ENCODE measurements at places on chromosomes 7 and 10.

GRCh38 chr10:75512203-75512933, 80.9 kb downstream of the LRMDA start:
- no peak for DNase-seq

DNA sequence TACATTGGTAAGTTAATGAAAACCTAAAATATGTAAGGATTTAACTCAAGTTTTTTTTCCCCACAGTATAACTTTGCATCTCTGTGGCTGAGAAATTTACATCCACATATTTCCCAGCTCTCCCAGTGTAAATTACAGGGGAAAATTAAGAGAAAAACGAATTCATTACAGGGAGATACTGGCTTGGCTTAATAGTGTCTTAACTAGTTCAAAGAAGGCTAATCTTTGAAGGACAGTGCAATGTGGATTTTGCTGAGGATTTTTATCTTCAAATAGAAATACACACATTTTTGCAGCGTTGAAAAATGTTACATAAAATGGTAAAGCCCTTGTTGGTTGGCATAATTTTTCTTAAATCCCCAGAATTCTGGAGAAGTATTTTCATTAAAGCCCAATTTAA, 1.5 kb downstream of the CBX3 start:
- no peak for DNase-seq

DNA sequence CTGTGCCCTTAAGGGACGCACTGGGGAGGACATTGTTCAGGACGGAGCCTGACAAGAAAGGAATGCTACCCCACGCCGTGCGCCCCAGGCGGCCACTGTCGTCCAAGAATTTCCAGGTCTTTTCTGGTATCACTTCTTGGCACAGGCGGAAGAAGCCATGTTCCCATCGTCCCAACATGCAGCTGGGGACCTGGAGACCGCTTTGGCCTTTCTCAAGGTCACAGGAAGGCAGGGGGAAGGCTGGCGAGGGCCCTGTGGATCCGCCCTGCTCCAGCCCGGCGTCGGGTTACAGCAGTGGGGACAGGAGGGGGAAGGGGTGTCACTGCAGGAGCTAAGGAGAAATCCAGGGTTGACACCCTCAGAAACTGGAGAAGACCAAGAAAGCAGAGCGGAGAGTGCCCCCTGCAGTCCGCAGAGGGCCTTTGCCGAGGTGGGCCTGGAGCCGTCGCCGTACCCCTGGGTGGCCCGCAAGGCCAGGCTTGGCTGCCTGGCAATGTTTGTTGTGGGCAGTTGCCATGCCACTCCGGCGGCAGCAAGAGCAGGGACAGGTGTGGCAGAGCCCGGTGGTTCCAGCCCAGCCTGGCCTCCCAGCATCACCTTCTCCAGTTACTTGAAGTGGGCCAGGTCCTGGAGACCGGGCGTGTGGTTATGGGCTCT, 104.1 kb downstream of the LHPP start:
- DNase-seq = no peak

DNA sequence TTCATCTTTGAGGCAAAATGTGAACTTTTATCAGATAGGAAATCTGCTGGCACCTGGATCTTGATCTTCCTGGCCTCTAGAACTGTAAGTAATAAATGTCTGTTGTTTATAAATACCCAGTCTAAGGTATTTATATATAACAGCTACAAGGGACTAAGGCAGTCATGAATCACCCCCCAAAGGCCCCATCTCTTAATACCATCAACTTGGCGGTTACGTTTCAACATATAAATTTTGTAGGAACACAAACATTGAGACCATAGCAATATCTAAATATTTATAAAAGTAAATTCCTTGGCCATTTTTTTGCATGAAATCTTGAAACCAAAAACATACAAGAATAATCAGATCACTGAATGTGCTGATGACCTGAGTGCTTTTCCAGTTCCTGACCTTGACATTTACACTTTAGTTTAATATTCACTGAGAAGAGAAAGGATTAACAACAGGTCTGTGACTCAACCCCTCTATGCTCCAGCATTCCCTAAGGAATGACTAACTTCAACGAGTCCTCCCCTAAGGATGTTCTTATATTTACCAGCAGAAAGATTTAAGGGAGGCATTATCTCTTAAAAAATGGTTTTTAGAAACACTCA, 1438.5 kb upstream of the CELF2 start:
- peak; percentile 17 for DNase-seq

DNA sequence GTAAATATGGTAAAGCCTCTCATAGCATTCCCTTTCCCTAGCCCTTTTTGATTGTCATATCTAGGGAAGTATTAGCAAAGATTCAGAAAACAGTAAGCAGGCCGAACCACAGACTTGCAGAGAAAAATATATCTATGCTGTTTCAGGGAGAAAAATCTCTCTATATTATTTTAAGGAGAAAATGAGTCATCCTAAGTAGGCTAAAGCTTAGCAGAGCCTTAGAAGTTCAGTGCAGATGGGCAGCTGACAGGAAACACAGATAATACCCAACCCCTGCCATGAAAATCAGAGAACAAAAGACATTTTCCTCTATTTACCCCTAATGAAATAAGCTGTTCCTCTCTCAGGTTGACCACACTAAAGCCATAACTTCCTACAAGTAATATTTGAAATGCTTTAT, 16.5 kb downstream of the C1QL3 start:
- no peak for DNase-seq

GRCh38 chr7:885893-886625, 9.7 kb downstream of the GET4 start:
- DNase-seq = no peak

DNA sequence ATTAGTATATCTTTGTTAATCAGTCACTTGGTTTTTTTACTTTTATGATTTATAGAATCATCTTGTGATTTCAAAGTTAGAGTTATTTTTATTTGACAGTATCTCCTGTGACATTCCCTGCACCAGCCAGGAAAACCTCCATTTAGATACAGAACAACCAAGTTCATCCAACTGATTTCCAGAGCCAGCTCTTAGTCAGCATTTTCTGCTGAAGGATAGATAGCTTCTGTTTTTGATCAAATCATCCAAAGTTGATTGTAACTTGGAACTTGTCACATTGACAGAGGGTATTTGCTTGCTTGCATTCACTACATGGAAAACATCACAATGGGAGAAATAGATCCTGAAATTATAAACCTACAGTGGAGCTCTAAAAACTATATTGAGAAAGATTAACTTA, 122.6 kb downstream of the PON1 start:
- no peak for DNase-seq

- no peak for DNase-seq
Observed at GRCh38 chr10:1581189-1581588, 156.1 kb downstream of the ADARB2 start.

DNA sequence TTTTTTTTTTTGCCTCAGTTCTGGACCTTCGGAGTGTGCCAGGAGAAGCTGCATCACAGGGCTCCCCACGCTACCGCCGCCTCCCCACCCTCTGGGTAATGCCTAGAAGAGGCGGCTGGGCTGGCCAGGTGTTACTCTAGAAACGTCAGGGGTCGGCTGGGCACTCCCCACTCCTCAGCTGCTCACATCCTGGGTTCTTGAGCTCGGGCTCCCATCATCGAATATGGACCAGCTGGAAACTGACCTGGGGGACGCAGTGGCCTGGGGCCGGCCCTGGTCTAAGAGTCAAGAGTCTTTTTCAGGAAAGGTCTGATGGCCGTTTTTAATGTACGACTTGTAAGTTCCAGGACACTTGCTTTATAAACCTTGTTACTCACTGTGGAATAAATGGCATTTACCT, 326.5 kb downstream of the WDR37 start:
- DNase-seq = no peak
